ENCODE measurements at places on chromosomes 2 and 18. TPM values are rescaled to one million over a fixed set of nuclear protein-coding genes. Genes with fewer than 3 reads are reported as not detected.

DNA sequence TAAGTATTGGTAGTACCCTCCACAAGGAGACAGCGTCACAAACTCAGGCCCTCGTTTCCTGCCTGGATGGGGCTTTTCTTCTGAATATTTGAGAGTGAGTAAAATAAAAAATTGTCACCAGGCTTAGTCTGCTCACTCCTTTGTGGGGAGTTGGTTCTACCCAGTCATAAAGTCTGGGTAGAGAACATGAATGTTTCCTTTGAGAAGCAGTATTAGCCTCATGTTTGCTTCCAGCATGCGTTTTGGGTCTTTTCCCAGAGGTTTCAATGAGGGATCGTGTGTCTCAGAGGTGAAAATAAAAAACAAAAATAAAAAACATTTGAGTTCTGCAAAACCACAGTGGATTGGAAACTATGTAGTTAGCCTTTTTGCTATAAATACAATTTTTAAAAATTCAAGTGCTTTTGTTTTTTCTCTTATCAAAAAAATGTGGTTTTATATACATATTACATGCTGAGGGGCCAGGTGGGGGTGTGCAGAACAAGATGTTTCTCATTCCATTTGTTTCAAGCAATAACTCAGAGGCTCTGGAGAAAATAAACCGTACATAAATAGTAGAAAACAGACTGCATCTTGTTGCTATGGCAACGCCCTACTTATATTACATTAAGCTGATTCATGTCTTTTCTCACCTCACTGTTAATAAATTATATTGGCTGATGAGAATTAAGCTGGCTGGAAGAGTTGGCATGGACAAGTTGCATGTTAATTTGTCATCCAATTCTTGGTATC, 225.4 kb upstream of the FBXO11 start:
- peak; percentile 59 for DNase-seq

DNA sequence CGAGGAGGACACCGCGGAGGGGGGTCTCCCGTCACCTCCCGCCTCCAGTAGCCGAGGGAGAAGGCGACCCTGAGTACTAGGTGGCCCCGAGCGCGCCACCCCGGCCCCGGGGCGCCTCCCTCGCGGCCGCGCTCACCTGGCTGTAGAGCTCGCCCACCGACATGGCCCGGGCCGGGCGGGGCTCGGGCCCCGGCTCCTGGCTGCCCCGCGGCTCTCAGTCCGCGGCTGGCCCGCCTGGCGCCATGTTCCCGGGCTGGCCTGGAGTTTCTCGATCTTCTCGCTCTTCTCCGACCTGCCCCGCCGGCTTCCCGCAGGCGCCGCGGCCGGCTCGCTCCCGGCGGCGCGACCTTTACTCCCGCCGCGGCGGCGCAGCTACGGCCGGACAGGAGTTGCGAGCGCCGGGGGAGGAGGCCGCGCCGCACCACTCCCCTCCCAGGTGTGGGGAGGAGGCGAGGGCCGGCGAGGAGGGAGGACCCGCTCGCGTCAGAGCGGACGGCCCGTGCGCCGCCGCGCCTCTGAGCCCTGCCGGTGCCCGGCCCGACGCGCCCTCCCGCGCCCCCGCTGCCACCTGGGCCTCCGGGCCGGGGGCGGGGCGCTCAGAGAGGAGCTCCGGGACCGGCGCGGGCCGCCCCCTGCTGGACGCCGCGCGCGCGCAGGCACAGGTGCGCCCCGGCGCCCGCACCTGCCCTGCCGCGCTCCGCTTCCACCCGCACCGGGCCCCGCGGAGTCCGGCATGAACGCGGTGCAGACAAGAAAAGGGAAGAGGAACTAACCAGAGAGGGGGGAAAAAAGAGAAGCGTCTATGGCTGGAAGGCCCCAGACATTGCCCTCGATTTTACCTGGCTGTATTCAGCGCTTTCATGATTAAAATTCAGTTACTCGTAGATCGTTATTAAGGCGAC, at the start of gene MYO5B:
Gene MYO5B (minus strand): TSS at position 517 of the 902 bp plus-strand sequence. CDS start 354 bp downstream, at position 163.
- no peak for DNase-seq

DNA sequence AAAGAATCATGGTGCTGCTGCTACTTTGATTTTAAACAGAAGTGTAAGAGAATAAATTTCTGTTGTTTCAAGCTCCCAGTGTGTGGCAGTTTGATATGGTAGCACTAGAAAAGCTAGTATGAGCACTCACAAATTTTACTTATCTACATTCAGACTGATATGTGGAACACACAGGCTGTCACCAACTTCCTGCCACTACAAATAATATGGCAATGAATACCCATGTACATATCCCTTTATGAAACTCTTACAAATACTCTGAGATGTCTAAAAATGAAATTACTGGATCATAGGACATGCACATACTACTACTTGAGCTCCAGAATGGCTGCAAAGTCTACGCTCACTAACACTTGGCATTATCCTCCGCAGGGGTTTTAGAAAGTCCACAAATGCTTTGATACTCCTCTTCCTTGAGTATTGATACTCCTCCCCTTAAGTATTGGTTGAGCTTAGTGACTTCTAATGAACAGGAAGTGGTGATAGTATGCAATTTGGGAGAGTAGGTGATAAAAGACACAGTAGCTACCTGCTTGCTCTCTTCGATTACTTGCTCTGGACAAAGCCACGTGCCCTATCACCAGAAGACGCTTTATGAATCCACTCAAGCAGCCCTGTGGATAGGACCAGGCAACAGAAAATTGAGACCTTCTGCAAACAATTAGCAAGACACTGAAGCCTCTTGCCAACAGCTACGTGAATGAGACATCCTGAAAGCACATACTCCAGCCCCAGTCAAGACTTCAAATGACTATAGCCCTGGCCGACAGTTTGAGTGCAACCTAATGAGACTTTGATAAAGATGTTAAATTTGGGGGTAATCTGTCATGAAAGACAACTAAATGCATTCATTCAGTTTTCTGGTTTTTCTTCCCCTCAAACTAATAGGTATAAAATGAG, 35.4 kb downstream of the FBXO11 start:
- no peak for DNase-seq

DNA sequence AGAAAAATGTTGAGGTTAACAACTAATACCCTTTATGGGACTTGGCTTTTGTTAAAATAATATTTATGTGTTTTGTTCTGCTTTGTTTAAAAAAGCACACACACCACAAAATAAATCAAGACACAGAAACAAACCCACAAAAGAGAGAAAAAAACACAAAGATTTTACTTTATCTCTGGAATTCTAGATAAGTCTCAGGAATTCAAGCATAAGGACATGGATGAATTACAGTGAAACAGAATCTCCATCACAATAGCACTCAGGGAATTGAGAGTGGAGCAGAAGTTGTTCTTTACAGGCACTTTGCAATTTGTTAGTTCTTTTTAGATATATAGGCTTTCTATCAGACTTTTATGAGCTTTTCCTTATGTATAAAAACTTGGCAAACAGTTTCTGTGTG, 360.9 kb upstream of the ZC3H15 start:
- DNase-seq: peak; percentile 66

- no peak for DNase-seq
Observed at GRCh38 chr2:131006561-131006960, 86.7 kb downstream of the FAM168B start.

- no peak for DNase-seq
Observed at GRCh38 chr2:118846442-118846952, 951 bp downstream of the EN1 start.

DNA sequence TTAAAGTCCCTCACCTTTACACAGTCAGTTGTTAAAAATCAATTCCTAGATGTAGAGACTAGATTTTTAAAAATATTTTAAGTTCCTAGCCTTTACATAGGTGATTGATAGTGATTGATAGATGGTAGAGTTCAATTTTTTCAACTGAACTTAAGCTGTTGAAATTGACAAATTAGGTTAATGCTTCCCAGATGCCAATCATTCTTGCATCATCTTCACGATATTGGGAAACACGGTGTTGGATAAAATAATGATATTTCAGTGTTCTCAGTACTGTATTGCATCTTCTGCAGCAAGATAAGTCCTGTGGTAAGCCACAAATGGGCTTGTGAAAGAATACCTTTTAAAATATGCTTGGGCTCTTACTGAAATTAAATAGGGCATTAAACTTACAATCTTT, 667.6 kb downstream of the STK39 start:
- peak; percentile 23 for DNase-seq

DNA sequence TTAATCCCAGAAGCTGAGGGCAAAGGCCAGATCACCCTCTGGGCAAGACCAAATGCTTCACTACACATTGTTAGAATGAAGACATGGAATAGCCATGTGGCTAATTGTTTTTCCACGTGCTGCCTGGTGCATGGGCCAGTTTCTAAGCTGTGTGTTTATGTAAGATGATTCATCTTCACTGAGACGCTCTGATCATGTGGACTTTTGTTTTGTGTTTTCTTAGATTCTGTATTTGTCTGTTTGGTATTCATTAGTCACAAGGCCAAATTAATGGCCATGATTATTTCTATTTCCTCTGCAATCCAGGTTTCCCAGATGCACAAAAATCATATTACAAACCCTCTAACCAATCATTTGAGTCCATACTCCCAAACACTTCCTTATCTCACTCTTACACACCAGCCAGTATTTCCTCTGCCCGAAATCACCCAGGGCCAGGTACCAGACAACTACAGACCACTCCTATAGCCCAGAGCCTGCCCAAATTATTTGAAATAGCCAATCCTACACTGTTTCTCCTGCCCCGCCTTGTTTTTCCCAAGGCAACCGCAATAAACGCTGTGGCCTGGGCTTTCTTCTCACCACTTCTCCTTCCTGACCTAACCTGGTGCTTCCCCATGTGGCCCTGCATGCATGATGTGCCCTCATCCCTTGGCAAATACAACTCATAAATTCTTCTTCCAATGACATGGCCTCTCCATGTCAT, 94.2 kb upstream of the SP3 start:
- DNase-seq: peak; percentile 72

- no peak for DNase-seq
Observed at GRCh38 chr2:36587556-36587955, 10.4 kb downstream of the FEZ2 start.

- peak; percentile 33 for DNase-seq
Observed at GRCh38 chr18:61502472-61502871, 169.2 kb downstream of the CDH20 start.

GRCh38 chr2:56613254-56613653, 429.5 kb downstream of the CCDC85A start:
- peak; percentile 6 for DNase-seq

GRCh38 chr18:32450874-32451273, 19.8 kb downstream of the GAREM1 start:
- DNase-seq: no peak

DNA sequence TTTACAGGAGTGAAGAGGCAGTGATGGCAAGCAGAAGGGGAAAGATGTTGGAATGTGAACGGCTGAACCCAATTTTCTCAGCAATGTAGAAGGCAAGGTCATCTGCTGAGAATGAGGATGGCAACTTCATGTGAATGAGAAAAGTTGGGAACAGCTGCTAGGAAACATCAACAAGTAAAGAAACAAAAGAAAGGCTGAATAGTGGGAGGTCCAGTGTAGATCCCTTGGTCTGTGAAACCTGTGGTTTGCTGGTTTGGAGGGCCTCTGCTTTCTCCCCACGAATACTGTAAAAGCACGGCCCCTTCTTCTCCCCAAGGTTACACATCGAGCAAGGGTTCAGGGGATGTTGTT, 27.4 kb downstream of the MARCHF4 start:
- DNase-seq: no peak

GRCh38 chr2:216031960-216032689, 18.8 kb upstream of the MREG start:
- DNase-seq: peak; percentile 87

Gene CTNNA2
- total RNA-seq: 4.3 TPM
